ENCODE measurements at places on chromosomes 1 and 21.

GRCh38 chr21:33443194-33443593 lies 36.6 kb downstream of the TMEM50B start:
- no peak for DNase-seq

DNA sequence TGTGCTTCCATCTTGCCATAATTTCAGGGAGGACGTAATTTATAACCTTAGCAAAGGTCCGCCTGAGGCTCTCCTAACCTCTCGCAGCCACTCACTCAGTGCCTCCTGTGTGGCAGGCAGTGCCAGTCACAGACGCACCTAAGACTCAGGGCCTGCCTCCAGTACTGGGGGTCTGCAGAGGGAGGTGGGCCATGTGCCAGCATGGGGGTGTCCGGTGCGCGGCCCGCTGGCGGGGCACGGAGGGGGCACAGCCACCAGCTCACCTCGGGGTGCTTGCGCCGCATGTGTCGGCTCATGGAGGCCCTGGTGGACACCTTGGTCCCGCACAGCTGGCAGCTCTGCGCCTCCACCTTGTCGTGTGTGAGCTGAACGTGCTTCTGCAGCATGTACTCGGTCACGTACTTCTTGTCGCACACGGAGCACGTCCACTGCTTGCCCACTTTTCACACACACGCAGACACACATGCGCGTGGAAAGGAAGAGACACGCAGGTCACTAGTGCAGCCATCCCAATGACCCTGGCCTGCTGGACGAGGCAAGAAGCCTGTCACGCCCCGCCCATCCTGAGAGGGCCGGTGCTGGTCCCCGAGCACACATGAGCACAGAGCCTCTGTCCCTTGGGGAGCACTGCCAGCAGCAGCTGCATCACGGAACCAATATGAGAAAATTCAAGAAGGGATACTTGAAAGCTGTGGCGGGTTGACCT lies 43.2 kb upstream of the RIPK4 start:
- DNase-seq = no peak

DNA sequence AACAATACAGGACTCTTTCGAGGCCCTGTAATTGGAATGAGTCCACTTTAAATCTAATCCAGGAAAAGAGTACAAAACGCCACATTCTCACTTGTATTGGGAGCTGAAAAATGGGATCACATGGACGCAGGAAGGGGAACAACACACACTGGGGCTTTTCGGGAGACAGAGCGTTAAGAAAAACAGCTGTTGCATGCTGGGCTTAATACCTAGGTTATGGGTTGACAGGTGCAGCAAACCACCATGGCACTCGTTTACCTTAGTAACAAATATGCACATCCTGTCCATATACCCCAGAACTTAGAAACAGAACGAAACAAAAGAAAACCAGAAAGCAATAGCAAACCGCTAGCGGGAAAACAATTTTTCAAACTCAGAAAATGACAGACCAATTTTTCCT lies 1532.7 kb upstream of the TPTE start:
- no peak for DNase-seq

DNA sequence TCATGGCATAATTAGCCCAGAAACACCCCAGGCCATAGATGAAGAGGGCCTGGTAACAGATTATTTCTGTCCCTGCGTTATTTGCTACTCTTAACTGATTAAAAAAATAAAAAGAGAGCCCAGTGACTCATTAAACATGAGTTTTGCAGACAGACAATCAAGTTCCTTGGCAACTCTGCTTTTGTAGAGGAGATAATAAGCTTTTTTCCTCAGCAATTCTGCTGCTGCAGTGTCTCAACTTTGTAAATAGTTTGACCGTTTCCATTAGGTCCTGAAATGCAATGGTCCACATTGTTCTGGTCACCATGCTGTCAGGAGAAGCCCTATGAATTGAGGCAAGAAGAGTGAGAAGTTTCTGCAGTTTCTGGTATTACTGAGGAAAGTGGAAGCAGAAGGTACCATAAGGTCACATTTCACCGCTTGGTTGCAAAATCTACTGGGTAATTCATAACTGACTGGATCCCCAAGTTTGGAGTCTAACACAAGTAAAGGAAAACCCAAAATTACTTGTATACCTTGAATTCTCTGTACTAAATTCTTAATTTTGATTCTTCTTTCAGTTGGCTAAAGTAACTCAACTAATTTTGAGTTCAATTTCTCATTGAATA lies 139.5 kb downstream of the ZZZ3 start:
- DNase-seq = no peak

DNA sequence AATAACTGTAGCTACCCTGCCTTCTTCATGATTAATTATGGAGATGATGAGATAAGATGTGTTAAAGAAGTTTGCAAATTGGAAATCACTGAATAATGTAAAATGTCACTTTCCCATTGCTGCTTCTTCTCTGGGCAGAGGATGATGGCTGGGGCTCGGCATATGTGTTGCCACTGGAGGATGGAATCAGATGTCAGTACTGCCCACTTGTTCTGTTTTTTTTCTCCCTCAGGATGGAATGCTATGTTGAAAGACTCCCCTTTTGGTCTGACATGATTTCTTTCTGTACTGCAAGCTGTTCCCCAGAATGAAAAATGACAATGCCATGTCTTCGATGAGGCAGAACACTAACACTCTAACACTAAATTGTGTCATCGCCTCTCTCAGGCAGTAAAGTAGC lies 373.9 kb upstream of the SPAG17 start:
- DNase-seq = no peak

- no peak for DNase-seq
Observed at GRCh38 chr1:215079456-215079855, 3.1 kb upstream of the KCNK2 start.
